Skeletal muscle cell (primary cell): ENCODE measurements at places on chromosomes 1 and 21.

GRCh38 chr21:17903029-17903806, 84.1 kb upstream of the C21orf91 start:
- DNase-seq, result no peak

- DNase-seq, result no peak
Measured at GRCh38 chr1:201553496-201554189, 14.7 kb downstream of the NAV1 start.

GRCh38 chr1:27402349-27402754, 9.9 kb downstream of the GPR3 start:
- DNase-seq, result no peak

DNA sequence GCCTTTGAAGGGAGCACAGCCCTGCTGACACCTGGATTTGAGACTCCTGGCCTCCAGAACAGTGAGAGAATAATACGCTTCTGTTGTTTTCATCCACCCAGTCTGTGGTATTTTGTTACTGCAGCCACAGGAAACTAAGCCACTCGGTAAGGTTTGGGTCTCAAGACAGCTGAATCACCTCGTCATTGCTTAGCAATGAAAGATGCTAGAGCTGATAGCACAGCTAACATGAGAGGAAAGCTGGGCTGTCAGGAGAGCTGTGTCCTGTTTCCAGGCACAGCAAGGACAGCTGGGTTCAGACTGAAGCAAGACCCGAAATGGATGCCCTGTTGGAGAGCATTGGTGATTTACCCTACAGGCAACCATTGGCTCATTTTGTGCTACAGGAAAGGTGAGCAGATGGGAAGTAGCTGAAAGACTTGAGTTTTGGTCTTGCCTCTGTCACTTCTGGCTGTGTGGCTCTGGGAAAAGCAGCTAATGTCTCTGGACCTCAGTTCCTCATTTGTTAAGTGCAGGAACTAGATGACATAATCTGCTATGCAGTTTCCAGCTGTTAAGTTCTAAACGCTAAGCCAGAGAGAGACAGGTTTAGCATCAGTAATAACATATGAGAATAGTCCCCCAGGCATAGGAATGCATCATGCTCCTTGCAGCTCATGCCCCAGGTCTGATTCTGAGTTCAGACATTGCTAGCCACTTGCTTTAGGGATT, 58.0 kb downstream of the CLIC6 start:
- DNase-seq, result no peak

GRCh38 chr1:107609808-107610207, 355.2 kb downstream of the VAV3 start:
- no peak for DNase-seq

DNA sequence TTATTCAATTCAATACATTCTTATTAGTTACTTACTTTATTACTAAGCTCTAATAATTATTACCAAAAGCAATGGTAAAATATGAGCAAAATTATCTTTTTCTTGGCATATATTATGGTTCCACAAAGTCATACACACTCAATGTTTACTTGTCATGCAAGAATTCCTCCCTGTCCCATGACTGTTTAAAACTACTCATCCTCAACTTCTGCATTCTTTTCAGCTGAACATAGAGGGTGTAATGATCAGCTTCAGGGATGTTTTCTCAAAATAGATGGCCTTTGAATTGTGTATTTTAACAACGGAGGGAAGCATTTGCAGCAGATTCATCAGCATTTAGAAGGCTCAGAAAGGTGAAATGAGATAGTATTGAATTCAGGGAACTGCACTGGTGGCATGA, 499.0 kb downstream of the RWDD3 start:
- DNase-seq, result no peak

DNA sequence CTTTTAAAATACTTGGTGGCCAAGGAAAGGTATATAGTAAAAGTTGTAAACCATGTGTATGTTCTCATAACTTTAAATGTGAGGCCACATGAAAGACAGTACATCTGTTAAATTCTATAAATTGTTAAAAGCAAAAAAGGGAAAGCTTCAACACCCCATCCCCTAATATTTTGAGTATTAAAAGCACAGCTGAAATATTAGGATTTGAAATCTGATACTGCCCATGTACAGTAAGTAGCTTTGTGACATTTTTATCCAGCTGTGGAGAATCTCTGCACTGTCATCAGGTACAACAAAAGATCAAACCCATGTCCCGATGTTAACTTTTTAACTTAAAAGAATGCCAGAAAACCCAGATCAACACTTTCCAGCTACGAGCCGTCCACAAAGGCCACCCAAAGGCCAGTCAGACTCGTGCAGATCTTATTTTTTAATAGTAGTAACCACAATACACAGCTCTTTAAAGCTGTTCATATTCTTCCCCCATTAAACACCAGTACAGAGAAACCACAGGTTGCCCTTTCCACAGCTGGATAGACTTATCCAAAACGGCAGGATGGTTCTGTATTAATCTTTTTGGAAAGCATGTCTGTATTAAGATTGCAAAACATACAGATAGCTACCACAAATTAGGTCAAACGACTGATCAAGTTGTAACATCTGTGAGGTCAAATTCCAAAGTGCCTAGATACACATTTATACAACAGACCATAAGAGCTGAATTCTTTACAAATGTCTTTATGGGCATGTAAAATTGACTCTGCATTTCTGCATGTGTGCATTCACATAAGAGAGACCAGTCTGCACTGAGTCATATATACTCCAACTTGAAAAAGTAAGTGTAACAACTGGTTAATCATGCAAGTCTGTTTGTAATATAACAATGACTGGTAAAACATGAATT, 5.2 kb downstream of the IRF2BP2 start:
- DNase-seq, result no peak
